ENCODE measurements at places on chromosomes 1 and 21.

- DNase-seq: no peak
Measured at GRCh38 chr1:44015206-44015605, 16.1 kb downstream of the SLC6A9 start.

DNA sequence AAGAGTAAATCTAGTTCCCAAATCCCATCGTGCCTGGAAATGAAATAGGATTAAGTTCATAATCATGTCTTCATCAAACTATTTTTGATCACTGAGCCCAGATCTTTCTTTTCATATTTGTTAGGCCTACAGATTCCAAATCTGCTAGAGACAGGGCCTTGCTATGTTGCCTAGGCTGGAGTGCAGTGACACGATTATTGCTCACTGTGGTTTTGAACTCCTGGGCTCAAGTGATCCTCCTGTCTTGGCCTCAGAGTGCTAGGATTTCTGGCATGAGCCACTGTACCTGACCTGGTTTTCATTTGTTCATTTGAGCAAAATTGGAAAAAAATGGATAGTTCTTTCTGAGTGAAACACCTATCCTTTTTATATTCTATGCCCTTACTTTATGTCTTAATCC is 28.0 kb upstream of the DIPK1A start:
- no peak for DNase-seq

GRCh38 chr1:64403331-64403730 is 66.6 kb upstream of the CACHD1 start:
- no peak for DNase-seq

DNA sequence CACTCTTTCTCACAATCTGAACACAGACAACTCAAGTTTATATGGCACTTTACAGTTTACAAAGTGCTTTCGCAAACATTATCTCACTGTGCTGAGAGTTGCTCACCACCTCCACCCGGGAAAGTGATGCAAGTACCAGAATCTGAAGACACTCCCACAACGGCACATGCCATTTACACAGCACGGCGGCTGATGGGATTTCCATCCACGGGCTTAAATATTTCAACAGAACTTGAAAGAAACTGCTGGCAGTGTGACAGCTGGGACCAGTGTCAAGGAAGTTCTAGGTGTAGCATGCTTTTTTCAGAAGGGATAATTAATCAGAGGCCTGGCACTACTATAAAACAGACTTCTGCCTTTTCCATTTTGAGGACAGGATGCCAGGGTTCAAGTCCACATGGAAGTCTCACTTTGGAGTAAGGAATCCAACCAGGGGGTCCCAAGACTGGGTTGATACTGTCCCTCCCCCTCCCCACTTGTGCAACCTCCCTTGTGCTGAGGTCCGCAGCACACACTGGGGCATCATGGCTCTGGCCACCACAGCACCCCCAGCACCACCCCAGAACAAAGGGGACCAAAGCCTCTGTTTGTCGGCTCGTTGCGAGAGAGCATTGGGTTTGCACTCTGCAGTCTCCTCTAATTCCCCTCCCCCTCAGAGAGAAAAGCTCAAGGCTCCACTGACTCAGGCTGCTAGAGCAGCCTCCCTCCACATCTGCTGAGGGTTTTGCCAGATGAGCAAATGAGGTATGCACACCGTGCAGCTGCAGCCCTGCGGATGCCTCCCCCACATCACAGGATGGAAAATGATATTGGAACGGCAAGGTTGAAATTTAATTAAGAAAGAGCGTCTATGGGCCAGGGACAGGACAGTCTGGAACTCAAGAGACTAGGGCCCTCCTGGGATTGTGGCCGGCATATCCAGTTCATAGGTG is 154.9 kb downstream of the TGFBR3 start:
- peak; percentile 73 for DNase-seq

DNA sequence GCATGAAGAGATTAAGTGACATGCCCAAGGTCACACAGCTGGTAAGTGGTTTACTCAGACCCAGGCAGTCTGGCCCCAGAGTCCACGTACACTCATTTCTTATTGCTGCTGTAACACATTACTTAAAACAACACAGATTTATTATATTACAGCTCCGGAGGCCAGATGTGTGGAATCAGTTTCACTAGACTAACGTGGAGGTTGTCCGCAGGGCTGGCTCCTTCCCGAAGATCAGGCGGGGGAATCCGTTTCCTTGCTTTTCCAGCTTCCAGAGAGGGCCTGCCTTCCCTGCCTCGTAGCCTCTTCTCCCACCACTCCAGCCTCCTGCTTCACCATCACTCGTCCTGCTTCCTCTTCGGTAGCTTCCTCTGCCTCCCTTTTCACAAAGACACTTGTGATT is 81.2 kb downstream of the KCNN3 start:
- DNase-seq: no peak

GRCh38 chr21:38249696-38250278 is 7.0 kb upstream of the KCNJ15 start:
- DNase-seq: no peak

DNA sequence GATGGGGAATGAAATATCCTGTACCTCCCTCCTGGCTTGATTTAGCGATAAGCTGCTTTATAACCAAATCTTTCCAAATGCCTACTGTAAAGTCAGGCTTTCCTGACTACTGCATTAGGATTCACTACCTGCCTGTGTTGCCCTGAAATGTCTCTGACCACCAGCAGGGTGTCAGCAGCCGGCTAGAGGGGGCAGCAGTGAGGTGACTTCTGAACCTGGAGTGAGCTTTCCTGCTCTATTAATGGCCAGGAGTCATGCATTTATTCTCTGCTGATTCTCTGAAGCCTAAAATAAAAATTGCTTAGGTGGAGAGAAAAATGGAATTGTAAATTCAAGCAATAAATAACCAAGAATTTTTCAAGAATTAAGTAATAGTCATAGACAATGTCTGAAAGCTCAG is 2.5 kb downstream of the BACE2 start:
- DNase-seq: no peak

- peak; percentile 54 for DNase-seq
Measured at GRCh38 chr1:24688621-24689195, 45.6 kb downstream of the SRRM1 start.

GRCh38 chr1:156727492-156727891 is 777 bp upstream of the METTL25B start:
- no peak for DNase-seq

GRCh38 chr1:17924578-17924977 is 169.4 kb downstream of the ACTL8 start:
- DNase-seq: no peak

- DNase-seq: peak; percentile 68
Measured at GRCh38 chr1:209651138-209651587, 1.1 kb downstream of the LAMB3 start.

DNA sequence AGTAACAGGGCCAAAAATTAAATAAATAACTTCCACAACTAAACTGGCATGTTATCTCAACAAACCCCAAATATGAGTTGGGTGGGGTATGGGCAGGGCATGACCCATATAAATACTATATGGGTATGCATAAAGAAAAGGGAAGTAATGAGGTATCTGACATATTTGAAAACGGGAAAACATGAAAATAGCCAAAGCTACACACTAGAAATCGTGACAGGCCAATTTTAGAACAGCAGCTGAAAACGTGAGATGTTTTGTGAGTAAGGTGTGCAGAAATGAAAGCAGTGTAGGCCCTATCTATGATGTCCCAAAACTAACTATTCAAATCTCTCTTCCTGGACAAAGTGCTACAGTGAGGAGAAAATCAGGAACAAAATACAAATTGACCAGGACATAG is 537.9 kb upstream of the NR5A2 start:
- no peak for DNase-seq

GRCh38 chr21:37365517-37366481 is 774 bp upstream of the DYRK1A start:
- peak; percentile 54 for DNase-seq

DNA sequence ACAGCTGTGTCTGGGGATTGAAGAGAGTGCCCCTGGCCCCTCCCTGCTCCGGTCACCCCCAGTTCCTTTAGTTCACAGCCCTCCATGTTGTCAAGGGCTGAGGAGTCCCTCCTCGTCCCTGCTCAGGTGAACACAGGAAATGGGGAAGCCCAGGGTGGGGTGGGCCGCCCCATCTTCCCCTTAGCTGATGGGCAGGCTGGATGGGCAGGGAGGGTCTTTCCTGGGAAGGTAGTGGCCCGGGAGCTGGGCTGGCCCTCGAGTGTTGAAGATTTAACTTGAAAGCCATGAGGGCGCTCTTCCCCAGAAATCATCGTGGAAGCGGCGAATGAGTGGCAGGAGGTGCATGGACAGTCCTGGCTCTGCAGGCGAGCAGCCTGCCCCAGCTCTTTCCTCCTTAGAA is 18.3 kb upstream of the NPHP4 start:
- no peak for DNase-seq

DNA sequence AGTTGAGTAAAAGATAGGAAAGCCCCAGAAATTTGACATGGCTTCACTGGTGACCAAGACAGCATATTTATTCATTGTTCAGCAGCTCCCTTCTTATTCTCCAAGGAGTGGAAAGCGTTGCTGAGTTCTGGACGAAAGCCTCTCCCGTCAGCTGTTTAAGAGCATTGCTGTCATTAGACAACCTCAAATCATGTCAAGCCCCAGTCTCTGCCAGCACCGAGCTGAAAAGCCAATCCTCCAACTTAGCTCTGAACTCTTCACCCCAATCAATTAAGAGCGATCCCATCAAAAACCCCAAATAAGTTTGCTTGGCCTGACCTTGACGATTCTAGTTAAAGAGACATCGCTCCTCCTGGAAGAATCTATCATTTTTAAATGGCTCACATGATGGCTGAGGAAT is 110.8 kb downstream of the PLPP3 start:
- DNase-seq: no peak

DNA sequence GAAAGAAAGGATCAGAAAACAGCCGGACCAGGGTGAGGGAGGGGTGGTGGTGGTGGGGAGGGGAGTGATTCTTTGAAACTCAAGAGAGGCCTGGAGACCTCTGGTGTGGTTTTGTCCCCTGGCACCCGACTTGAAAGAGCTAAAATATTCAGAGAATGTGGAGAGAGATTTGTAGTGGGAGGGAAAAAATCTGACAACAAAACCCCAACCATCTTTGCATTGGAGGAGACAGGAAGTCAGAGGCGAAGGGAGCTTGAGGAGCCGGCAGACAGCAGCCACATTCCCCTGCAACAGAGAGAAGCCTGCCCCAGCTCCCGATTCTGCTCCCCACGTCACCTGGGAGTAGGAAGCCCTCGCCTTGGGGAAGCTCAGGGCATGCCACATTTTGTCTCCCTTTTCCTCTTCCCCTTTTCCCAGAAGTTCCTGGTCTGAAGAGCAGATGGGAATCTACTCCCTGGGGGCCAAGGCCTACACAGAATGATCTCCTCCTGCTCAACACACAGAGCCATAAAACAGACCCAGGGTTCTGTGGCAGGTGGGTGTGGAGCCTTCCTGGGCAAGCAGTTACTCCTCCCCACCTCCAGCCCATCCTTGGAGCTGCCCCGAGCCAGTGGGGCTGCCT is 84.9 kb downstream of the ITPKB start:
- no peak for DNase-seq

DNA sequence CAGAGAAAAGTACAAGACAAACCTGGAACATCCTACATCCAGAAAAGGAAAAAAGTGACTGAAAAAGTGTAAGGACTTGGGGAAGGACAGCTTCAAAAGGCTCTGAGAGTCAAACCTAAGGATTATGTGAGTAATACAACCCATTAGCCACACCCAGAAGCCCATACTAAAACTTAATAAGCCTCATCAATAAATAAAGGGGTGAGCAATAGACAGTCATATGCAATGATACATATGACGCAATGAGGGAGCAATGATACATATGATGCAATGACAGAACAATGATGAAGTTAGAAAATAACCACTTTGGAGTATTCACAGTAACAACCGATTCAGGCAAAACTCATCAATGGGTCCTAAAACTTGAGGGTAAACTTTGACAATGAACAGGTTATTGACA is 50.1 kb downstream of the BRWD1 start:
- DNase-seq: no peak

GRCh38 chr21:40633048-40633447 is 213.9 kb downstream of the DSCAM start:
- no peak for DNase-seq

- DNase-seq: no peak
Measured at GRCh38 chr1:150410582-150411101, 46.7 kb downstream of the RPRD2 start.

- DNase-seq: no peak
Measured at GRCh38 chr1:61132176-61132638, 49.8 kb downstream of the NFIA start.

DNA sequence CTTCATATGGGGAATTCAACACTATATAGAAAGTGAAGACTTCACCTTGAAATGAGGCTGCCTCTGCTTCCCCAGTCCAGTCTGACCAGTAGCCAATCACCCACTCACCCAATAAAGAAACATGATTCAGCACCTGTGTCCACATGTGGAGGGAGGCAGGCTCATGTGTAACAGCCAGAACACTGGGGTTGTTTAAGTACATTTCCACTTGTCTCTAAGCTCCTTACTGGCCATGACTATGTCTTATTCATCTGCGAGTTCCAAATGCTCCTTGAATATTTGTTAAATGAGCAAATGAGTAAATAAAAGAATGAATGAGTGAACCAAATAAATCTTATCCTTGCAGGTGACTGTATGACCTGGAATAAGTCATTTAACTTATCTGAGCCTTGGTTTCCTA is 100.1 kb downstream of the BRINP2 start:
- DNase-seq: no peak

- DNase-seq: peak; percentile 55
Measured at GRCh38 chr1:200488375-200489165, 78.7 kb upstream of the ZNF281 start.

DNA sequence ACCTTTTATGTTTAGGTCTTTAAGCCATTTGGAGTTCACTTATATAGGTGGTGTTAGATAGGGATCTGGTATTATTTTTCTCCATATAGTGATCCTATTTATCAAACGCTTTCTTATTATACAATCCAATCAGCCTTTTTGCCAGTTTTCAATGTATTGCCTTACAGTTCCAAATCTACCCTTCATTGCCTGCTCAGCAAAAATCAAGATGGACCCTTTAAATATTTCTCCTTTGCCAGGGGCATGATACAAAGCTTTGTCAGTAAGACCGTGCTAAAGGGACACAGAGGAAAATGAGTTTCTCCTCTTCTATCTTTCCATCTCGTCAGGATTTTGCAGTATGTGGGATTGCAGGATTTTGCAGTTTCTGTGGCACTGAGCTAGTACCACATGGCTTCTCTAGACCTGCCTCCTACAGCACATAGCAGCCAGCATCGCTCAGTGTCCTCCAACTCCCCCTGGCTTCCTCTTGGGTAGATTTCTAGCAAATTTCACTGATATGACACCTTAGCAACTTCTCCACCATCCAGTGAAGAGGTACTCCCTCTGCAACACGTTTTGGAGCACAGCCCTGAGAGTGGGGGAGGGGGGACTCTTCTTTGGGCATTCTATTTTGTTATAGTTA is 22.5 kb upstream of the CAP1 start:
- DNase-seq: no peak

DNA sequence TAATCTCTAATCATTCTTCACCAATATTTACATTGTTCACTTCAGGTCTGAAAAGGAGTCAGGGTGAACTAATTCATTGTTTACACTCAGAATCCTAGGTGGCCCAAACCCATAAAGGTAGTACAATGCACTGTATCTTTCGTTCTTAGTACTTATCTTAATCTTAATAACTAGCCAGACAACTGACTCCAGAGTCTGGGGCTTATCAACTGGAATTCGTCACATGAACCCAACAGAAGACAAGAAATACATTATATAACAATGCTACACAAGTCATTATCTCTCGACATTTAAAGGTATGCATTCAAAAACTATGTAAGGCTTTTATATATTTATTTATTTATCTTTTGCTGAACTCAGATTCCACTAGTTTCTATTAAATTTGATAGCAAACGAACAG is 125.9 kb upstream of the ESRRG start:
- DNase-seq: no peak

- DNase-seq: no peak
Measured at GRCh38 chr1:177969825-177970371, at the start of gene SEC16B. Gene SEC16B (minus strand): TSS chr1:177970058. CDS start chr1:177967981, 2,077 bp downstream.

- no peak for DNase-seq
Measured at GRCh38 chr21:45834026-45834715, 147.4 kb upstream of the COL6A1 start.
